ENCODE measurements at places on chromosomes 3 and 15.
A peak's percentile ranks its signal among the peaks of the same experiment; 100 is the strongest.

- no peak for DNase-seq
Observed at GRCh38 chr3:154188846-154189245, 67.7 kb downstream of the ARHGEF26 start.

DNA sequence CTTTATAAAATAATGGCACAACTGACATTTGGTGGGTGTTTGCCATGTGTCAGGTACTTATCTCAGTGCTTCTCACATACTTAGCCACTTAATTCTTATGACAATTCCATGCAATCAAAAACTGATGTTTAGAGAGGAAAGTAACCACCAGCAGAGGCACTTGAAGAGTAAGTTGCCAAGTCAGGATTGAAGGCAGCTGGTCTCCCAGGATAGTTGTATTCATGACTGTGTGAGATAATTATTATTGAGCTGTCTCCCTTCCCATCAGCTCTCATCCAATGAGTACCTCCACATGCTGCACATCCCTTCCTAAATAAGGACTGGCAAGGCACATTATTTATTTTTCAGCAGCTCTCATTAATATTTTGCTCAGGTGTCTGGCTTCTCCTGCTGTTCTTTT, 4.8 kb downstream of the VEPH1 start:
- DNase-seq: no peak

GRCh38 chr3:104437891-104438290, 928.8 kb upstream of the ALCAM start:
- peak; percentile 24 for DNase-seq

GRCh38 chr3:152638707-152639450, 196.1 kb upstream of the P2RY1 start:
- DNase-seq: no peak

- no peak for DNase-seq
Observed at GRCh38 chr15:99019558-99020540, 12.3 kb upstream of the PGPEP1L start.

GRCh38 chr3:107521469-107522059, 1.2 kb upstream of the BBX start:
- DNase-seq: no peak

GRCh38 chr3:165613014-165613413, 224.2 kb downstream of the BCHE start:
- no peak for DNase-seq

DNA sequence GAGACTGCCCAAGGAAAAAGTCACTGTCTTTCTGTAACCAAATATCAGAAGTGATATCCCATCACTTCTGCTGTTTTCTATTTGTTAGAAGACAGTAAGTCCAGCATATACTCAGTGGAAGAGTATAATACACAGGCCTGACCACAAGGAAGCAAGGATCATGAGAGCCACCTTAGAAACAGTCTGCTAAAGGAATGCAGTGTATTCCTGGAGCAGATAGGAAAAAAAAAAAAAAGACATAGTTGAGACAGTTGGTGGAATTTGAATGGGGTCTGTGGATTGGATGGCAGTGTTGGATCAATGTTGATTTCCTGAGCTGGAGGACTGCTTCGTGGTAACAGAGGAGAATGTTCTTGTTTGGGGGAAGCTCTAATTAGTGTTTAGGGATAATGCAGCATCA, 26.5 kb upstream of the FBXL2 start:
- DNase-seq: no peak

- no peak for DNase-seq
Observed at GRCh38 chr15:55494931-55495330, 13.1 kb downstream of the DNAAF4 start.

DNA sequence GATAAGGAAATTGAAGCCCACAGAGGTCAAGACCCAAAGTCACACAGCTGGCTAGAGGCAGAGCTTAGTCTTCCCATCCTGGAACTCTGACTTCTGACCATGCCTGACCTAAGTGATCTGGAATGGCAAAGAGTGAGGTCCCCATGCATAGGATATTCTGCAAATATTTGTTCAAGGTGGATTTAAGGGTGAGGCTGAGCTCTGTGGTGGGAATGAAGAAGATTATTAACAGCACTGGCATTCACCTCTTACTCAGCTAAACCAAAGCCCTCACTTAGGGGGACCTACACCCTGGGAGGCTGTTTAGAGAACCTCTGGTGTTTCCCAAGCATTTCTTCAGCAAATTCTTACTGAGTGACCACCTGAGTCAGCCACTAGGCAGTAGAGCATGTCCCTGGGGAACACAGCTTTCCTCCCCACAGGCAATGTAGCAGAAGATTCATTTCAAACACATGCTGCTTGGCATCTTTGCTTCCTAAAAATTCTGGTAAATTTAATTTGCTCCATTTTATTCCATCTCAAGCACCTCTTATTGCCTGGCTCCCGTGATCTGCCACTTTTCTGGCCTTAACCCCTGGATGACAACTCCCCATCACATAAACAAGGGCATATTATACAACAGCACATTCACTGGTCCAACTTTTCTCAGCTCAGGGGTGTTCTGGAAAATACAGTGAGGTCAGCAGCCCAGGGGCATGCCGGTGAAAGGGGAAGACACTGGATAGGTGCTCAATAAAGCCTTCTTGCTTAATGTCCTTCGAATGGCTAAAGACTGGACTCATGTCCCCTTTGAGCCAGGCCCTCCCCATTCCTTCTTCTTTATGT, 176.0 kb downstream of the ABHD5 start:
- peak; percentile 97 for DNase-seq

DNA sequence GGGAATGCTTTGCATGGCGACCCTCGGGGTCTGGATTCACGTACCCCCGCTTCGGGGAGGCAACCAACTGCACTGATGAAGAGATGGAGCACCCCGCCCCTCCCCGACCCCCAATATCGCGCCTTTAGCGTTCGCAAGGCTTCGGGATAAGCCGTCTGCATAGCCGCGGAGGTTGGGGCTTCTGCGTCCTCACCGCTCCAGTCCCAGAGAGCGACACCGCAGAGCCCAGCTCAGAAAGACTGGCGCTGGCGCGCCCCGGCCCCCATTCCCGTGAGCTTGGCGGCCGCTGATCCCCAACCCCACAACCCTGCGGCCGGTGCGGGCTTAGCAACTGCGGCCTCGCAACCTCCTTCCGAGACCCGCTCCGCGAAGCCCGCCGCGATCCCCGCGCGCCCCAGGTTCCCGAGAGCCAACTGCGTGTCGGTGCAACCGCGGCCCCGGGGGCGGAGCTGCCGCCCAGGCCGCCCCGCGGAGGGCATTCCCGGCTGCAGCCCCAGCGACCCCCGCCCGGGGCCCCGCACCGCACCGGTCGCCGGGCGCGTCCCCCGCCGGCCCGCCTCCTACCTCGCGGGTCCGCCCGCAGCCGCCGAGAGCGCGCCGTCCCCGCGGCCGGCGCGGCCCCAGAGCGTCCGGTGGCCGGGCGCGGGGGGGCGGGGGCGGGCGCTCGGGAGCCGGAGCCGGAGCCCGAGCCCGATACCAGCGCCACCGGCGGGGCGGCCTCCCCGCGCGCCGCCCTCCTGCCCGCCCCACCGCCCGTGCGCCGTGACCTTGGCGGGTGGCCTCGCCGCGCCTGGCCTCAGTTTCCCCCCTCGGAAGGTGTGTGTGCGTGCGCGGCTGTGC, 79.5 kb downstream of the IQSEC1 start:
- DNase-seq: no peak

- no peak for DNase-seq
Observed at GRCh38 chr3:184175506-184175905, 851 bp downstream of the AP2M1 start.

DNA sequence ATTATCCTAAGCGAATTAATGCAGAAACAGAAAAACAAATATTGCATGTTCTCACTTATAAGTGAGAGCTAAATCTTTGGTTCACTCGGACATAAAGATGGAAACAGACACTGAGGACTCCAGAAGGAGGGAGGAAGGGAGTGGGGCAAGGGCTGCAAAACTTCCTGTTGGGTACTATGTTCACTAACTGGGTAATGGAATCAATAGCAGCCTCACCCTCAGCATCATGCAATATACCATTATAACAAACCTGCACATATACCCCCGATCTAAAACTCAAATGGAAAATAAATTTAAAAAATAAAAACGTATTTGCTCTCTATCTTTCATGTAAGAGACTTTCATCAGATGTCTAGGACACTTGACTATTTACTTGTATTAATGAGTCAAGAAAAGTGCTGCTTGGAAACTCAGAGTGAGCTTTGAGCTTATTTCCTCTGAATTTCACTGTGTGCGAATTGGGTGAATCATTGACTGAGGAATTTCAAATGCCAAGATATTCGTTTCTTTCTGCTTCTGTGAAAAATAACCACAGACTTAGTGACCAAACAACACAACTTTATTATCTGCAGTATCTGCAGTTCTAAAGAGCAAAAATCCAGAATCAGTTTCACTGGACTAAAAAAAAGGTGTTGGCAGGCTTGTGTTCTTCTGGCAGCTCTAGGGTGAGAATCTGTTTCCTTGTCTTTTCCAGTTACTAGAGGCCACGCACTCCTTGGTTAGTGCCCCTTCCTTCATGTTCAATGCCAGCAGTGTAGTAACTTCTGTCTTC, 18.4 kb downstream of the TM4SF18 start:
- peak; percentile 57 for DNase-seq

DNA sequence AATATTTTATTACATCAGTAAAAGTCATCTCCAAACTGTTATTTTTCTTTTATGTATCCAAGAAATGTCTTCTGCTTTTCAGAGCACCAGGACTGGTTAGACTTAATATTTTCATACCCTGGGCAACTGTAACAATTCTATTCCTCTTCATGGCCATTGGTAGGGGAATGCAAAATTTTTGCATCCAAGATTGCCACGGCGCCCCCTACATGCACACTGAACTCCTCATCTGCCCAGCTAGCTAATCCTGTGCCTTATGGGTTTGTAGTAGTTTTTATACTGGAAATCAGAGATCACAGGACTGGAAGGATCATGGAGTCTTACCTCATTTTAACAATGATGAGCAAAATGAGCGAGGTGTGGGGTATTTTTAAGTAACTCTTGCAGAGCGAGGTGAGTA, 74.2 kb downstream of the CRTC3 start:
- DNase-seq: no peak

GRCh38 chr3:27324686-27325085, 44.5 kb downstream of the NEK10 start:
- DNase-seq: no peak

GRCh38 chr15:36608180-36608579, 28.8 kb downstream of the CDIN1 start:
- DNase-seq: no peak

- DNase-seq: no peak
Observed at GRCh38 chr3:133575086-133575485, 1.6 kb downstream of the CDV3 start.

- no peak for DNase-seq
Observed at GRCh38 chr15:64975390-64975789, 14.3 kb downstream of the SPG21 start.

- no peak for DNase-seq
Observed at GRCh38 chr15:82790321-82790720, 15.5 kb downstream of the FSD2 start.

DNA sequence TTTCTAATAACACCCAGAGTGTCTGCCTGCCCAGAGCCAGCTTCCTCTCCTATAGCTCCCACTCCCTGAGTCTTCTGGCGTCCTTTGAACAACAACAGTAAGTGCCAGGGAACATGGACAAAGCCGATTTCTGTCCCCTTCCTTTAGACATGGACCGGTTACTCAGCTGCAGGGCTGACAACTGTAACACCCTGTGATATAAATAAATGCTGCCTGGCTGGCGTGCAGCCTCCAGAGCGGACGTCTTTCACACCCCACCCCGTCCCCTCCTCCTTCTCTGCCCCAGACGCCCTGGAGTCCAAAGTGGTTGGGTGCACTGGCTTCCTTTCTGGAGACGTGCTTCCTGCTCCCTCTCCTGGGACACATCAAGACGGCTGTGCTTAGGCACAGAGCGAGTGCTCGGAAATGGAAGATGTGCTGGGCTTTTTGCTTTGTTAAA, 281.9 kb upstream of the LRRFIP2 start:
- no peak for DNase-seq

DNA sequence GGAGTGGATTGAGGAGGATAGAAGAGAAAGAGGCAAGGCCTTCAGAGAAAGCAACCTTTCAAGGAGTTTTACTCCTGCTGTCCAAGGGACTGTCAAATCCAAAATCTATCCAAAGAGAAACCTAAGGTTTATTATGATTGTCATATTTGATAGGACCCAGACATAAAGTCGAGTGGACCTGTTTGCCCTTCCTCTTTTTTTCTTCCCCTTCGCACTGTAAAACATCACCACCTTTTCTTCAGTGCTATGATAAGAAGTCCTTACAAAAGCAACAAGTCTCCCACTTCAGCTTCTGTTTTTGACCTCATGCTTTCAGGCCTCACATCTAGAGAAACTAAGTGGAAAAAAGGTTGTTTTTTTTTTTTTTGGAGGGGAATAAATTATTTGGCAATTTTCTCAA, 73.0 kb downstream of the TRPC1 start:
- DNase-seq: no peak

- DNase-seq: no peak
Observed at GRCh38 chr15:90989040-90989768, 5.1 kb downstream of the PRC1 start.

GRCh38 chr3:137066092-137066491, 108.3 kb downstream of the IL20RB start:
- DNase-seq: no peak

DNA sequence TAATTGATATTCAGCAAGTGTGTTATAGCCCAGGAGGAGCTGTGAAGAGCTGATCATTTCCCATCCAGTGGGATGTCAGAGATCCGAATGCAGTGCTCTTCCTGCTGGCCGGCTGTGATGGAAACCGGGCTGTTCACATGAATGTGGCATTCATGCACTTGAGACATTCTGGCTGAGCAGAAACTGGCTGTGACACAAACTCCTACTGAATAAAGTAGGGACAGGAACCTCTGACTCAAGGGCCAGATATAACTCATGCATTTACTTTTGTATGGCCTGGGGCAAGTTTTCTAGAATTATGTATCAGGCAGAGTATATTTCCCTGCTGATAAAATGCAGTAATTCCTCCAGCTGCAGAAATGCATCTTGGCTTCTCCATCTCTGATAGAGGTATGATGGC, 83.4 kb upstream of the FAM3D start:
- no peak for DNase-seq

DNA sequence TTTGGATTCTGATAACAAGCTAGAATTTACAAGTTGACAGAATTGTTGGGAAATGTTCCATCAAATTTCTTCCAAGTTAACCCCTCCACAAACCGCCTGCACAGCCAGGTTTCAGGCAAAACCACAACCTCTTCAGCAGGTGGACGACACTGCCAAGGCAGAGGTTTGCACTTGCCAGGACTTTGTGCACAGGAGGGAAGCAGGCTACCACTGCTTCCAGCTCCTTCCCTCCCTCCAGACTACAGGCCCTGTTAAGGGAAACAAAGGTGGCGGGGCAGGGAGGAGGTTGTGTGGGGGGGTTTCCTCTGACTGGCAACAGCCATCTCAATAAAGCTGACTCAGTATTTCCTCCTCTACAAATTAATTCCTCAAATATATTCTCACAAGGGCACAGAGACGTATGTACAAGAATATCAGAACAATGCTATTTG, 42.2 kb downstream of the TBC1D2B start:
- DNase-seq: no peak

DNA sequence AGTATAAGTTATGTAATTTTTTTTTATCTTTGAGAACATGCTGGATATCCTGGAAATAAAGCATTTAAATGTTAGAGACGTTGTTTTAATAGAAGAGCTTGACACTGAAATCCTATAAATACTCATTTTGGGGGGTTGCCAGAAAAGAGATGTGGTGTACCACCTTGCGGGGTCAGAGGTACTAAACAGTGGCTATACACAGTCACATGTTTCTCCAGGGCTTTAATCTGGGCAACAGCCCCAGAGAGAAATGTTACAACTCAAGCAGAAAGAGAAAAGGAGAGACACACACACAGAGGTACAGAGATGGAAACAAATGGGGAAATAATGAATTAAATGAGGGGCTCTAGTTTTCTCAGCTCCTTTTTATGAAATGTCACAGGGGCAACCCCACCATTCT, 113.8 kb downstream of the SENP2 start:
- no peak for DNase-seq

Data from AG04449 (cell line).